NCI-H187 (cell line): ENCODE measurements at places on chromosomes 5 and 9.

DNA sequence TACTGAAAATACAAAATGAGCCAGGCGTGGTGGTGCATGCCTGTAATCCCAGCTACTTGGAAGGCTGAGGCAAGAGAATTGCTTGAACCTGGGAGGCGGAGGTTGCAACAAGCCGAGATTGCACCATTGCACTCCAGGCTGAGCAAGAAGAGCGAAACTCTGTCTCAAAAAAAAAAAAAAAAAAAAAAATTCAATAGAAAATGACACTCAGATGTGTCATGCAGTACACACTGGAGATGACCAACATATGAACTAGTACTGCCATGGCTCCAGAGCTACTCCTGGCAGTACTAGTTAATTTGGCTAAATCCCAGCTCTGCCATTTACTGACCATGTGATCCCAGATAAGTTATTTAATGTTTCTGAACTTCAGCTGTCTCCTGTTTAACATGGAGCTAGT, 7.3 kb downstream of the ATOX1 start:
- DNase-seq: no peak

- DNase-seq: no peak
Observed at GRCh38 chr9:69076550-69076949, 41.0 kb downstream of the FXN start.

GRCh38 chr5:34771076-34771475, 67.9 kb upstream of the TTC23L start:
- no peak for DNase-seq

- DNase-seq: no peak
Observed at GRCh38 chr9:121357011-121357410, 13.0 kb downstream of the STOM start.

DNA sequence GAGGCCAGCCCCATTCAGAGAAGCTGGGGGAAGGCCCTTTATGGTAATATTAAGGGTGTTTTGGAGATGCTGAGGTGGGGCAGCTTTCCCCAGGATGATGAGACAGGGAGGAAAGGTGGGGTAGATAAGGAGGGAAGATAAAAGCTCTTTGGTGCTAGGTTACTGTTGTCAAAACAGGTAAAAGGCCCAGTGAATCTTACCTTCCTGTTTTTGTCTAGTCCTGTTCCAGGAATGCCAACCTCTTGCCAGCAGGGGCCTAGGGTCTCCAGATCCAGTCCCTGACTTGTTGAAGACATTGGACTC, 797 bp upstream of the CCL27 start:
- DNase-seq: no peak

DNA sequence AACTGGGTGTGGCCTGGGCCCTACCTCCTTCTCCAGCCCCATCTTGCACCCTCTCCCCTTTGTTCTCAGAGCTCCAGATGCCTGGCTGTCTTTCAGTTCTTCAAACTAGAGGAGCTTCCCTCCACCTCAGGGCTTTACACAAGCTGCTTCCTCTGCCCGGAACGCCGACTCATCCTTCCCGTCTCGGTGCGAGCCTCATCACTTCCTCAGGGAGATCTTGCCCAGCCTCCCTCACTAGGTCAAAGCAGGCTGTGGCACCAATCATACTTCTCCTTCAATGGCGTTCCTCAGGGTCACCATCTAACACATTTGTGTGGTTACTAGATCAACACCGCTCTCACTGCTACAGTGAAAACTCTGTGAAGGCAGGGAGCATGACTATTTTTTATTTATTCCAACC, 56.2 kb upstream of the ZSWIM6 start:
- DNase-seq: no peak

DNA sequence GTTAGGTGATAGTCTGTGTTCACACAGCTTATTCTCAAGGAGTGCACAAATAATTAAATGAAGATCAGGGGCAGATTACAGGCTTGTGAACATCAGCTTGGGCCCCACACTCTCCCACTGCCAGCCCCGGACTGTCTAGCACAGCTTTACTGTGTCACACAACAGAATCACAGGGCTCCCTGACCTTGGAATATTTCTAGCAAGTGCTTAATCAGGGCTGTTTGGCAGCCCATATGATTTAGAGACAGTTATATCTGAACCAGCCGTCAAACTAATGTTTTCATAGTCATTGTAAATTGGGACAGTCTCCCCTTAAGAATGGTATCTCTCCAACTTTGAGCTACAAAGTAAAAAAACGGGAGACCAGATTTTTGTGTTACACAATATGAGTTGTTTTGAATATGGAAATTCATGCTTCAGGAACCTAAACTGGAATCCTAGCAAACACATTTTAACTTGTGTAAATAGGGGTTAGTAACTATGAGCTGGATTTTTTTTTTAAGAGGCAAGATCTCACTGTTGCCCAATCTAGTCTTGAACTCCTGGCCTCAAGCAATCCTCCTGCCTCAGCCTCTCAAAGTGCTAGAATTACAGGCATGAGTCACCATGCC, 517.6 kb downstream of the BNC2 start:
- DNase-seq: no peak

GRCh38 chr5:65506961-65507360, 25.2 kb upstream of the ADAMTS6 start:
- DNase-seq: no peak

DNA sequence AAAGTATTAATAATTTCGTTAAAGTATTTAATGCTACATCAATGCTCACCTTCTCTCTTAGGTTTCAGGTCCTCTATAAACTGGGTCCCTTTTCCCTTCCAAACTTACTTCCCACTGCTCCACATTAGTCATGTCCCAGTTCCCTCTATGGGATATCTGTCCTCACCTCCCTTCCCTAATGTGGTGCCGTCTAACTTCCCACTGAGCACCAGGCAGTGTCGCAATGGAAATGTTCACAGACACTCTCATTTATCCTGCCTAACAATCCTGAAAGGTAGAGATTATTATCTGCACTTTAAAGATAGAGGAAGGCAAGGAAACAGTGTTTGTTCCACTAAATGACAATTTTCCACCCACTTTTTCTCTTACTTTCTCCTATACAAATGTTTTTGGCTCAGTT, 329.7 kb downstream of the CWC27 start:
- DNase-seq: no peak

- no peak for DNase-seq
Observed at GRCh38 chr5:89613222-89613956, 730.4 kb upstream of the MEF2C start.

- peak; percentile 25 for DNase-seq
Observed at GRCh38 chr5:54243483-54244080, 66.8 kb downstream of the ARL15 start.

DNA sequence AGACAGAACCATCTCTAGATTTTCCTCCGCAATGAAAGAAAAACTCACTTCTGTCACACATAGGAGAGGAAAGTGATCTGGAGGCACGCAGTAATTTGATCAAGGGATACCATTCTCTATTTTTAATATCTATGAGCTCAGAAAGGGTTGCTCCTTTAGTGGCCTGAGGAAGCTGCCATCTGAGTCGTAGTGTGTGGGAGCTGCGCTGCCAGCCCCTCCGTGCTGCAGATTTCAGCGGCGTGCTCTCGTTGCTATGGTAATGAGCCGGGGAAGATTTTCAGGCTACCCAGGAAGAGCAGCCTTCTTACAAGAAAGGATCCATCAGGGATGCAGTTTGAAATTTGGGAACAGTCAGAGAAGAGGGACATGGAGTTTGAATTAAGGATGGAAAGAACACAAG, 17.1 kb upstream of the GOLM1 start:
- DNase-seq: no peak

DNA sequence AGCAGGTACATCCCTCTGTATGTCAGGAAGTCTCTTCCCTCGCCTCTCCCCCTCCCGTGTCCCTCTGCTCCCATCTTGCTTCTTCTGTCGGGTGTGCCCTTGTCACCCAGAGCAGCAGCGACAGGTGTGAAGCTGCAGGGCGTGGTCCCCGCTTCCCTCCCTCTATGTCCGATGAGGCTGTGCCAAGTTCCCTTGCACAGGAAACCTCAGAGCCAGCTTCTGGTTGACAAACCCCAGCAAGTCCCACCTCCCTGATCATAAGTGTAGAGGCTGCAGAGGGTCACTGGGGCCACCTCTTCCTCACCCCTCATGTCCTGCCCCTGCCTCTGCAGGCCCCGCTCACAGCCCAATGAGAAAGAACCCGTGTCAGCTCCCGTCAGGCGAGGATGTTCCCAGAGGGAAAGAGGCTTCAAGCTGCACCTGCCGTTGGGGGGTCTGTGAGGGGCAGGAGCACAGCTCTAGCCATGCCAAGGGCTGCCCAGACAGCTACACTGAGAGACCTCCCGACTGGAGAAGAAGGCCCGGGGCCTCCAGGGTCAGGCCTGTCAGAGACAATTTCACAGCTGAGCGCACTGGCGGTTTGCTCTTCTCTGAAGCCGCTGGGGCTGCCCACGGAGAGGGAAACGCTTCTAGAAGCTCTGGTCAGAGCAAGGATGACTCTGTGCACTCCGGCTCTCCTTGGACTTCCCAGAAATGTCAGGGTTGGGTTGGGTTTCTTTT, 73.3 kb downstream of the AK8 start:
- DNase-seq: no peak
